ENCODE measurements at places on chromosomes 11 and 22.

DNA sequence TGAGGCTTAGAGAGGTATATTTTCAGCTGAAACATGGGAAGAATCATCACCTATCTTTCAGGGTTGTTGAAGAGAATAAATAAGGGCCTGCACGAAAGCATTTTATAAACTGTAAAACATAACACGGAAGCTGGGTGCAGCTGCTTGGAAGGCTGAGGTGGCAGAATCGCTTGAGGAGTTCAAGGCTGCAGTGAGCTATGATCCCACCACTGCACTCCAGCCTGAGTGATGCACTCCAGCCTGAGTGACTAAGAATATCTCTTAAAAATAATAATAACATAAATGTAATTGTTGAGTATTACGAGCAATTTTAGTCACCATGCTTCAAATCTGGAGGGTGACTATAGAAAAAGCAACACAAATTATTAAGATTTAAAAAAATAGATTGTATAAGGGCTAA lies 16.3 kb downstream of the RBFOX2 start:
- no peak for DNase-seq

DNA sequence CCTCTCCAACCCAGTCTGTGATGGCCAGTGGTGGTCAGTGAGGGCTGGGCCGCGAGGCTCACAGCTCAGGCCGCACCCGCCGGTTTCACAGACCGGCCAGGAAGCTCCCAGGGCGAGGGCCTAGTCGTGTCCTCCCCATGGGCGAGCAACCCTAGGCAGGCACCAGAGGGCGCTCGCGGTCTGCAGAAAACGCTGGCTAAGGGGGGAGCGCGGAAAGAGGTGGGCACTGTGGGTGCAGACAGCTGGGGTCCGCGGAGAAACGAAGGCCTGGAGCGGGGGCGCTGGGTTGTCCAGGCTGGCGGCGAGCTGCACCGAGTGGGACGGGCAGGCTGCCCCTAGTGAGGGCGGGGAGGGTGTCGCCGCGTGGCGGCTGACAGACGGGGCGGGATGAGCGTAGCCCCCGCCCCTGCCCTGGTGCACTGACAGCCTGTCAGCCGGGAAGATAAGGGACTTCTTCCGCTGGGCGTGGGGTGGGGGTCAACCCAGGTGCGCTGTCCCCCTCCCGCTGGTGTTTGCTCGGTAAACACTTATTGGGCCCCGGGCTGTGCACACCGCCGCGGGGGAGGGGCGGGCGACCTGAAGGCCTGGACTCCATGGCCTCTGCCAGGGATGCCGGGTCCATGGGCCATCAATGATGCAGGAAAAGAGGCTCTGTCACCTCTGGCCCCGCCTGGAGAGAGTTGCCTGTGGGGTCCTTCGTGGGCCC lies 7.5 kb downstream of the GP1BB start:
- peak; percentile 69 for DNase-seq

- no peak for DNase-seq
Measured at GRCh38 chr11:111177037-111177871, 68.3 kb upstream of the POU2AF2 start.

- DNase-seq = no peak
Measured at GRCh38 chr11:71917646-71918140, 10.7 kb downstream of the XNDC1N start.

DNA sequence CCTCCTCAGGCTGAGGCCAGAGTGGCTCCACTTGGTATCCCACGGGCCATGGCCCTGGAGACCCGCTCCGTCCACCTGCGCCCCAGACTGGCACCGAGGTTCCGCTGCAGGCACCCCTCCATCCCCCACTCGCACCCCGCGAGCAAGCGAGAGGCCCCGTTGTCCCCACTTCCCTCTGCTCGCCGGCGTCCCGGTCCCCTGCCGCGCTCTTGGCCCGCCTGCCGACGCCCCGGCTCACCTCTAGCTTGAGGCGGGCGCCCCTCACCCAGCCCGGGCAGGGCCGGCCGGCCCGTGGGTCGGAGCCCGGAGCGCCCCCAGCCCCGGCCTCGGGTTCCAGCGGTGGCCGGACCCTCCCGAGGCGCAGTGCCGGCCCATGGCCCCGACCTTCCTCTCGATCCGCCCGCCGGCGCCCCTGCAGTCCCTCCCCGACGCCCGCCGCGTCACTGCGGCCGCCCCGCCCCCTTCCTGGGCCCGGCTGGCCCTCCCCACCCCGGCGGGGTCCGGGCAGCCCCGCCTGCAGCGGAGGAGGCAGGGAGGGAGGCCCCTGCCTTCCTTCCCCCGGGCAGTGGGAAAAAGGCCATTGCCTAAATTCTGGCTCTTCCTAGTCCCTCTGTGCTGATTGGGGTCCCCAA lies at the start of gene PITPNM1:
PITPNM1 (minus strand) TSS at position 414 of the 632 bp plus-strand sequence. CDS start 1,183 bp downstream, outside the sequence.
- DNase-seq = peak; percentile 55

GRCh38 chr22:34951212-34951611 lies 114.7 kb upstream of the ISX start:
- no peak for DNase-seq

- DNase-seq = no peak
Measured at GRCh38 chr11:12414611-12415010, 37.2 kb downstream of the PARVA start.

DNA sequence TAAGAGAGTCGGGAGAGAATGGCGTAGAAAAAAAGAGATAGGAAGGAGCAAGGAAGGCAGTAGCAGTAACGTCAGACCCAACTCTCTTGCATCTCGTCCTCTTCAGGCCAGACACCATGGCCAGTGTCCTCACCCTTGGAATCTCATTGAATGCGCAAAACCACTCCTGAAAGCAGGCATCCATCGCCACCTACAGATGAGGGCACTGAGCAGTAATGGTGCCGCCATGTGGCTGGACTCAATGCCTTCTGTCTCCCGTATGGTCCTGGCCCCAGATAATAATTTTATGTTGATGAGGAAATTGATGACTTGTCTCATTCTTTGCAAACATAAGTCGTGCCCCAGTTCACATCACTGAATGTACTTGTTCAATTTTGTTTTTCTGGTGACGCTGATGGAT lies 17.8 kb upstream of the ALX4 start:
- DNase-seq = no peak

DNA sequence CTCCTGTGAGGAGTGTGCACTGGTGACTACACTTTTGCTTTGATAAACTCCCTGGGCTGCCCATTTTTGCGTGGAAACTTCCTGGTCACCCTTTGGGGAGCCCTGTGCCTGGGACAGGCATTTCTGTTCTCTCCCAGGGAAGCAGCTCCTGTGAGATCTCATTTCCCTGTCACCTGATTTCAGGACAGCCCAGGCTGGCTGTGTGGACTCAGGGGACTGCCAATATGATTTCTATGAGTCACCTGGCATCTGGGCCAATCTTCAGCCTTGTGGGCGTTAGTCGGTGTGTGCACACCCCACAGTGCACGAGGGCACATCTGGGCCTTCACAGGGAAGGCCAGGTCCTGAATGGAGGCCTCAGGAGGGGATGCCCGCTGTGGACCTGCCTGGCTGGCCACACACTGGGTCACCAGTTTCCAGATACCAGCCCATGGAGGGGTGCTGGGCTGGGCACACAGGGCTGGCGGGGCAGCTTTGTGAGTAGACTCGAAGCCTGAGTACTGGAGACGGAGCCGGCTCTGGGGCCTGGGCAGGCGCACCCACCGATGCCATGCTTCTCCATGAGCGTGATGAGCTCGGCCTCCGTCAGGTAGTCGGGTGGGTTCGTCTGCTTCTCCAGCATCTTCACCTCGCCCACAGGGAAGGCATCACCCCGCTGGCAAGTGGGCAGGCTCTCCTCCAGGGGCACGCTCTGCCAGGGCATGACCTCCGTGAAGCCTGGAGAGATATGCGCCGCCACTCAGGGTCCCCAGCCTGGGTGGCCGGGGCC lies 9.4 kb upstream of the PPM1F start:
- no peak for DNase-seq

DNA sequence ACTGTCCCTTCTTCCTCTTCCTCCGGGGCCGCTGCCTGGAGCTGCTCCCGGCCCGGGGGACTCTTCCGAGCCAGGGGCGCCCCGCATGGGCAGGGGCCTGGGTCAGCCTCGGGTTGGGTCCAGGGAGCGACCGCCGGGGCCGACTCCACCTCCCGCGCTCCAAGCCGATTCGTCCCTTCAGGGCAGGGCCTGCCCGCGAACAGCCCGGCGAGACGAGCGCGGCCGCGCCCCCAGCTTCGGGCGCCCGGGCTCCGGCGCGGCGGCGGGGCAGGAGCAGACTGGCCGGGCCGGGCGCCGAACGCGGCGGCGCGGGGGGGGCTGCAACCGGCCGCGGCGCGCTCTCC lies at the start of gene LARGE1:
LARGE1 (minus strand) TSS at position 280 of the 344 bp plus-strand sequence.
- no peak for DNase-seq

DNA sequence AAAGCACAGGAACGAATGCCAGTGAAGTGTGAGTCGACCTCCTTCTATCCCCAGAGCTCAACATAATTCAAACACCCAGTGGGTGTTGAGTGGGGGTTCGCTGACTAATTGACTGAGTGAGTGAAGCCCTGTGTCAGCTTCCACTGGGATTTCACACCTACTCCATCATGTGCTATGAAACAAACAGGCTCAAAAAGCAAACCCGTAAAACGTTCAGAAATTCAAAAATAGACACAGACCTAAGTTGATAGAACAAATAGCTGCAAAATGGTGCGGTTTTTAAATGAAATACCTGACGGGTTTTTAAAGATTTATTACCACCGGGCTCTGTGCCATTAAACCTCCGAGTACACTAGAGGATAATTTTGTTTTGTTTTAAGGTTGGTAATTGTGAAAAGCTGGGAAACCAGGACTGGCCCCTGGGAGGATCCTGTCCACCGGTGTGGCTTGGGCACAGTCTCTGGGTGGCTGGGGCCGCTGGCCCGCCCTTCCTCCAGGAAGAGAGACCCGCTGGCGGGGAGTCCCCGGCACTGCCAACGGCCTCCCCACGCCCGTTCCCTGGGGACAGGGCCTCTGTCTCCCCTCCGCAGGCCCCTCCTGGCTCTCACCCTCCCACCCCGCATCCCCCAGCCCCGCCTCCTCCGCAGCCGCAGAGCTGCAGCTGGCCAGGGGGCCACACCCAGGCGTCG lies 13.6 kb downstream of the KCNJ5 start:
- peak; percentile 43 for DNase-seq

GRCh38 chr11:82261367-82261766 lies 472.3 kb downstream of the FAM181B start:
- DNase-seq = no peak

DNA sequence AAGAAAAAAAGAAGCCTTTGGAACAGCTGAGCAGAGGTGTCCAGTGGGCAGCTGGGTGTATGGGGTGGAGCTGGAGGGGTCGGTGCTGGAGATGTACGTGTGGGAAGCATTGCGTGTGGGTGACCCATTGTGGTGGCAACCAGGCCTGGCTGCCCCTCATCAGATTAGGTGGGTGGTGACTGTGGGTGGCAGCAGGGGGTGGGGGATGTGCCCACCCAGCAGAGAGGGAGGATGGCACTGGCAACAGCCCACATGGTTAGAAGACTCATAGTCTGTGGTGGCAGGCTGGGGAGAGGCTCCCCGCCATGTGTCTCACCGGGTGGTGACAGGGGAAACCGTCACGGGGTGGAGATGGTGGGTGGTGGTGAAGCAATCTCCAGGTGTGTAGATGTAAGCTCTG lies 27.6 kb downstream of the TP53I11 start:
- no peak for DNase-seq

GRCh38 chr22:22156716-22157347 lies 87.8 kb upstream of the VPREB1 start:
- peak; percentile 80 for DNase-seq

GRCh38 chr22:40705918-40706682 lies 26.8 kb downstream of the MCHR1 start:
- no peak for DNase-seq

DNA sequence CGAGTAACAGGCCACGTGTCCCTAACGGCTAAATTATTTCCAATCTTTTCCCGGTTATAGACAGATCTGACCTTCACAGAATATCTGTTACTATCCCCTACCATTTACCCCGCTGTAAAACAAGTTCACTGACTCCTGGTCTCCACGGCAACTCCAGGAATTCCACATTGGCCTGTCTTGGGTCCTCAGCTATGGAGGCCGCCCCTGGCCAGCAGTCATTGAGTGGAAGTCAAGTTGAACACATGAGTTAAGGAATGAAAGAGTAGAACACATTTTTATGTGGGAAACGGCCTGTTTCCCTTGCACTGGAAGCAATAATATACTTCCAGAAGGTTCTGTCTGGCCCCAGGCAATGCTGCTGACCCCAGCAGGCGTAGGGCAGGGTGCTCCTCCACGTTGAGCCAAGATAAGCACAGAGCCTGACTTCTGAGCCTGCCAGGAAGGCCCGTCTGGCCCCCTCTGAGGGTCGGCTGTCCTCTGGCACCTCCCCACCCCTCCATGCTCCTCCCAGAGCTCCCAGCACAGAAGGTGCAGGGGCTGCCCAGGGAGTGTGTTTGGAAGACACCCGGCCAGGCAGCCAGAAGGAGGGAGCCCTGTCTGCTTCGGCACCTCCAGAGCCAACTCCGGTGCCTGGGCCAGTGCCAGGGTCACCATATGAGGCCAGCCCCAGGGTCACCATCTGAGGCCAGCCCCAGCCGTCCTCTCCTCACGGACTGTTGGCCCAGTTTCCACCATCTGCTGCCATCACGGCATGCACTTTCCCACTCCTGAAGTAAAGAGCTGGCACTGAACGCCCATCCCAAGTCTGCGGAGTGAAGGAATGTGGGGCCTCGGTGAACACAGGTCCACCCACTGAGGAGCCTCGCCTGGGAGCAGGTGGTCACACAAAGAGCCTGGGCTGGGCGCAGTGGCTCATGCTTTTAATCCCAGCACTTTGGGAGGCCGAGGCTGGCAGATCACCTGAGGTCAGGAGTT lies 813.2 kb downstream of the BRD1 start:
- DNase-seq = no peak

- DNase-seq = no peak
Measured at GRCh38 chr11:118859973-118860372, 23.7 kb upstream of the CXCR5 start.

- DNase-seq = peak; percentile 34
Measured at GRCh38 chr11:46918083-46918787, at the start of gene LRP4. Gene LRP4 (minus strand): TSS chr11:46918550. CDS start chr11:46918379, 171 bp downstream.

GRCh38 chr11:100876815-100877520 lies 189.9 kb downstream of the ARHGAP42 start:
- no peak for DNase-seq

DNA sequence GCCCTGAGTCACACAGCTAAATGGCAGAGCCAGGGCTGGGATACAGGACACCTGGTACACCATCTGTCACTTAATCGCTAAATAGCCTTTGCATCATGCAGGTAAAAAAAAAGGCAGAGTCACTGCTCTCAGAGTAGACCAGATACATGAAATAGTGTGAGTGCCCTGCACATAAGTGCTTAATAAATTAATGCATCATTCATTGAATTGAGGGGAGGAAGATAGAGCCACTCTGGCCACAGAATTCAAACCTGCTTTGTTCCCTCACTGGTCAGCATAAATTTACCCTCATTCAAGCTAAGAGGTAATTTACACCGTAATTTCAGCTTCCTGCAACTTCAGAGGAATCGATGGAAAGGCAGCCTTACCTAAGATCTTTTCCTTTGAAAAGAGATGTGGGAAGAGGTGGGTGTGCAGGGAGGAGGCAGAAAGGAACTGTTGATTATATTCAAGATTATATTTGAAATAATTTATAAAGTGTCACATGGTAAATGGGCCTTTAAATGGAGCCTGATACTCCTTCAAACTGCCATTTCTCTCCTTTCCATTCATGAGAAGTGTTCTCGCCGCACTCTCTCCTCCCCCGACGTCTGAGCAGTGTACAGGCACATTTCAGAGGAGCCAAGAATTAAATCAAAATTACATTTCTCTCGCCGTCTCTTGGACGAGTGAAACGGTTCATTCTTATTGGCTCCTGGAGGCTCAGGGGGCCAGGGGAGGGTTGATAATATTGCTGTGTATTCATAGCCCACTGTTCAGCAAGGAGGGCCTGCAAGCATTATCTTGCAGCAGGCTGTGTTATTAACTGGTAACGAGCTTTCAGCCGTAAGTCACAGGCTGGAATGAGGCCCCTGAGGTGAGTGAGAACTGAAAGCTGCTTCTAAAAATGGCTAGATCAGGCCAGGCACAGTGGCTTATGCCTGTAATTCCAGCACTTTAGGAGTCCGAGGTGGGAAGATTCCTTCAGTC lies 52.2 kb upstream of the HMGXB4 start:
- DNase-seq = no peak
